ENCODE measurements at places on chromosomes 7 and 10. TPM values are rescaled to one million over a fixed set of nuclear protein-coding genes. Genes with fewer than 3 reads are reported as not detected.

GRCh38 chr10:112988839-112989406, 38.9 kb downstream of the TCF7L2 start:
- H3K27me3 ChIP-seq, result peaks cover 68% of the 10 kb centered on the region
- H3K4me1 ChIP-seq, result no peaks in the 10 kb centered on the region
- DNase-seq, result no peak
- H3K36me3 ChIP-seq, result no peaks in the 10 kb centered on the region
- H3K4me3 ChIP-seq, result no peak overlapping the region

- H3K4me1 ChIP-seq, result peaks cover 14% of the 10 kb centered on the region
- H3K27me3 ChIP-seq, result no peaks in the 10 kb centered on the region
- DNase-seq, result no peak
- peak overlapping the region; percentile 37 for H3K27ac ChIP-seq
These were observed 11.6 kb downstream of the FAM204A start for GRCh38 chr10:118330295-118331076.

DNA sequence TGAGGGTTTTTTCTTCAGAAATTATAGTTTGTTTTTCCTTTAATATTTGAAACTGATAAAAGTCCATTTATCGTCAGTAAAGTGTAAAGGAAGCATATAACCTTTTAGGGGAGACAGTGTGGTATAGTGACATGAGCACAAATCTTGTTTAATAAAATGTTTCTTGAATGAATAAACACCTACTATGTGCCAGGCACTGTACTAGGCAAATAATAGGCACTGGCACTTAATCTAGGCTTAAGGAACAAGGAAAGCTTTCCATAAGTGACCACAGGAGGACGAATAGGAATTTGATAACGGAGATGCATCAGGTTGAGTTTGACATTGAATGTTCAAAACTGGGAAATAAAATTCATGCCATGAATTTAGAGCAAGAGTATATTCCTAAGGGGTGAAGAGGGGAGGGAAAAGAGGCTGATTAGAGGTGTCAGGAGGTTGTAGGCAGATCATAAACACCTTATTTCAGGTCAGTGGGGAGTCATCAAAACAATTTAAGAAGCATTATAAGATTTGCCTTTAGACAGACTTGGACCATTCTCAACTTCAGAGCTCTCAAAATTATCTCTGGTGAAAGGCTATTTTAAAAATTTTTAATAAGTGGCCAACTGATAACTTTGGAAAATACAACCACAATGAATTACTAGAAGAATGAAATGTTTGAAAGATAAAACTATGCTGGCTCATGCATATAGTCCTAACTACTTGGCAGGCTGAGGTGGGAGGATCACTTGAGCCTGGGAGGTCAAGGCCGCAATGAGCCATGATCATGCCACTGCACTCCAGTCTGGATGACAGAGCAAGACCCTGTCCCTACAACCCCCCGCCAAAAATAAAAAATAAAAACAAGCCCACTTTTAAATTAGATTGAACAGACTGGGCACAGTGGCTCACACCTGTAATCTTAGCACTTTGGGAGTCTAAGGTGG, 22.4 kb downstream of the RALA start:
- H3K27ac ChIP-seq, result no peak overlapping the region
- DNase-seq, result no peak
- H3K4me3 ChIP-seq, result no peak overlapping the region
- H3K4me1 ChIP-seq, result peaks cover 34% of the 10 kb centered on the region

GRCh38 chr10:12019283-12019971, 23.2 kb downstream of the UPF2 start:
- H3K36me3 ChIP-seq, result peaks cover 13% of the 10 kb centered on the region
- no peaks in the 10 kb centered on the region for H3K27me3 ChIP-seq
- peaks cover 8% of the 10 kb centered on the region for H3K4me1 ChIP-seq
- DNase-seq, result no peak
- no peak overlapping the region for H3K27ac ChIP-seq
- no peak overlapping the region for H3K4me3 ChIP-seq

GRCh38 chr10:89384474-89385340, 6.9 kb downstream of the IFIT1B start:
- H3K27ac ChIP-seq, result no peak overlapping the region
- H3K36me3 ChIP-seq, result no peaks in the 10 kb centered on the region
- H3K4me3 ChIP-seq, result no peak overlapping the region
- H3K4me1 ChIP-seq, result no peaks in the 10 kb centered on the region

- H3K36me3 ChIP-seq, result peaks cover 41% of the 10 kb centered on the region
- peaks cover 64% of the 10 kb centered on the region for H3K4me1 ChIP-seq
- DNase-seq, result no peak
- H3K4me3 ChIP-seq, result peak overlapping the region; percentile 98
- peak overlapping the region; percentile 96 for H3K27ac ChIP-seq
These were observed 989 bp downstream of the ERLIN1 start for GRCh38 chr10:100184840-100185239.

DNA sequence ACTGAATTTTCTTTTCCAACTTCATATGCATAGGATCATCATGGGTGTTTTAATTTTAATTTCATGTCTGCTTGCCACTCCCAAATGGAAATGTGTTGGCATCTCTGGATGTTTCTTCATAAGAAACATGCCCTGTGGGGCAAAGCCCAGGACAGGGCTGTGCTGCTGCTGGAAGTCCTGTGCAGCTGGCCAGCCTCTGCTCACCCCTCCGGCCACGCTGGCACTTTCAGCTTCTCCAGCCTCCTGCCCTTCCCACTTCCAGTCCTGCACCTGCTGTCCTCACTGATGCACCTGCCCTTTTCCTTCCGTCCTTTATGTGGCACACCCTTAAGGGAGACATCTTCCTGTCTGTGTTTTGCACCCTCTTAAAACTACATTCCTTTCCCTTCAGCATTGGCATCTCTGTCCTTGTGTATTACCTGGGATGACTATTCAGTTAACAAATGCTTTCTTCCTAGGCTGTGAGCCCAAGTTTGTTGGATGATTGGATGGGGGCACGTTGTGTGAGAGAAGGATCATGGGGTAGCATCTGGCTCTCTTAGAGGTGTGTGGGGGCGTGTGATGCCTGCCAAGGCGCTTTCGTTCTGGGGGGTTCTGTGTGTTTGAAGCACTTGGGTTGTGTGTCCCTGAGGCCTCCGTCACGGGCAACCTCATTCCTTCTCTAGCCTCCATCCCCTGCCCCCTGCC, 56.8 kb downstream of the TCF7L2 start:
- peaks cover 22% of the 10 kb centered on the region for H3K4me1 ChIP-seq
- no peak overlapping the region for H3K27ac ChIP-seq
- H3K4me3 ChIP-seq, result no peak overlapping the region
- H3K36me3 ChIP-seq, result no peaks in the 10 kb centered on the region
- peaks cover 48% of the 10 kb centered on the region for H3K27me3 ChIP-seq

GRCh38 chr10:77604063-77604462, 33.5 kb downstream of the KCNMA1 start:
- no peak for DNase-seq
- H3K4me1 ChIP-seq, result peaks cover 9% of the 10 kb centered on the region

LIPK gene
- total RNA-seq, result not detected
